Aorta (tissue), 5 donors: ENCODE measurements at places on chromosomes 4 and X. TPM values are rescaled to one million over a fixed set of nuclear protein-coding genes. Genes with fewer than 3 reads are reported as not detected.

- no peaks in the 10 kb centered on the region for H3K27me3 ChIP-seq
- no peak overlapping the region for H3K27ac ChIP-seq
- H3K4me3 ChIP-seq = no peak overlapping the region
- no peak for DNase-seq
- no peaks in the 10 kb centered on the region for H3K36me3 ChIP-seq
- H3K4me1 ChIP-seq = no peaks in the 10 kb centered on the region
These were observed 121.1 kb upstream of the SLC4A4 start for GRCh38 chr4:71217688-71218087.

DNA sequence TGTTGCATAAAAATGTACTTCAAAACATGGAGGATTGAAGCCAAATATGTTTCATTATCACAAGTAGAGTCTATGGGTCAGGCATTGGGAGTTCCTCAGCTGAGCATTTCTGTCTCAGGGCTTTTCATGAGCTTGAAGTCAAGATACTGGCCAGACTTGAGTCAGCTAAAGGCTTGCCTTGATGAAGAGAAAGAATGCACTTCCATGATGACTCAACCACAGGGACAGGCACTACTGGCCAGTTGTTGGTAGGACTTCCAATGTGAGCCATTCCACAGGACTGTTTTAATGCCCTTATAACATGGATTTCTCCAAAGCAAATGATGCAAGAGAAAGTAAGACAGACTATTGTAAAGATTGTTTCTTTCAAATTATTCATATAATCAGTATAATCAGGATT, 895.6 kb downstream of the RAB28 start:
- DNase-seq = no peak
- no peaks in the 10 kb centered on the region for H3K4me1 ChIP-seq
- no peak overlapping the region for H3K4me3 ChIP-seq
- H3K27me3 ChIP-seq = no peaks in the 10 kb centered on the region
- no peak overlapping the region for H3K27ac ChIP-seq

Gene CENPI
- total RNA-seq = 1.3 TPM

GRCh38 chr4:104491481-104492182, 3.1 kb downstream of the CXXC4 start:
- H3K27me3 ChIP-seq = peaks cover 2% of the 10 kb centered on the region
- no peak overlapping the region for H3K27ac ChIP-seq
- DNase-seq = peak; percentile 83
- H3K4me3 ChIP-seq = peak overlapping the region; percentile 75

DNA sequence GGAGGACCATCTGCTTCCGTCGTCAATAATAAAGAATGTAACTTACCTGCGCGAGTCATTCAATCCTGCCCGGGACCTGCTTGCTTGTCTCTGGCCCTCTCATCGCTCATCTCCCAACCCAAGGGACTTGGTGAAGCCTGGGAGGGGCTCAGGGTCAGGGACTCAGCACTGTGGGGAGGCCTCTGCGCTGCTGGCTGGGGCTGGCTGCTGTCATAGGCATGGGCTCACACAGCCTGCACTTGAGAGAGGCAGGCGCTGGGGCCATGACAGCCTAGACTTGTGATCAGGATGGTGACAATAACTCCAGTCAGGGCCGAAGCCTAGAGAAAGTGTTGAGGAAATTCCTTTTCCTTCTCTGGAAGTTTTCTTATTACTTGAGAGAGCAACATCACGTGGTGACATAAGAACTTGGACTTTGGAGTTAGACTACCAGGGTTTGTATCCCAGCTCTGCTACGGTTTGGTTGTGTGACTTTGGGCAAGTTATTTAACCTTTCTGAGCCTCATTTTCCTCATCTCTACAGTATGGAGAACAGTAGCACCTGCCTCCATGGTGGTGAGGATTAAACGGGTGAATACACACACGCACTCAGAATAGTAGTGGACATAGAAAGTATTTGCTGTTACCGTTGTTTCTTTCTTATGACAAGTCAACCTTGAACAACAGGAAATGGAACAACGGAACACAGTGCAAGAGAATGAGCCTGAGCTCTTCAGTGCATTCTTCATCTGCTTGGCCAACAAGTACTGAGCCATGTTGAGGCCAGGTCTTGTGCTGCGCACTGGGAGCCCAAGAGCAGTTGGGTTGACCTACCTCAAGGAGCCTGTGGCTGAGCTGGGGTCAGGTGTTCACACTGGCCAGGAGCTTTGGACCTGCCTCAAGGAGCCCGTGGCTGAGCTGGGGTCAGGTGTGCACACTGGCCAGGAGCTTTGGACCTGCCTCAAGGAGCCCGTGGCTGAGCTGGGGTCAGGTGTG, 60.5 kb downstream of the TBC1D14 start:
- no peaks in the 10 kb centered on the region for H3K4me1 ChIP-seq
- no peak overlapping the region for H3K27ac ChIP-seq
- H3K36me3 ChIP-seq = peaks cover 2% of the 10 kb centered on the region
- no peaks in the 10 kb centered on the region for H3K27me3 ChIP-seq
- H3K4me3 ChIP-seq = no peak overlapping the region
- DNase-seq = no peak

- DNase-seq = no peak
- no peaks in the 10 kb centered on the region for H3K27me3 ChIP-seq
- H3K4me3 ChIP-seq = no peak overlapping the region
- no peaks in the 10 kb centered on the region for H3K4me1 ChIP-seq
- H3K36me3 ChIP-seq = no peaks in the 10 kb centered on the region
These were observed 105.0 kb downstream of the SHROOM3 start for GRCh38 chr4:76539979-76540378.

- no peak overlapping the region for H3K4me3 ChIP-seq
- H3K27ac ChIP-seq = no peak overlapping the region
- no peak for DNase-seq
- H3K4me1 ChIP-seq = no peaks in the 10 kb centered on the region
- no peaks in the 10 kb centered on the region for H3K36me3 ChIP-seq
These were observed 283.7 kb downstream of the AFF2 start for GRCh38 chrX:148784137-148784536.

Gene MAP7D2
- total RNA-seq = 0.36 TPM

DNA sequence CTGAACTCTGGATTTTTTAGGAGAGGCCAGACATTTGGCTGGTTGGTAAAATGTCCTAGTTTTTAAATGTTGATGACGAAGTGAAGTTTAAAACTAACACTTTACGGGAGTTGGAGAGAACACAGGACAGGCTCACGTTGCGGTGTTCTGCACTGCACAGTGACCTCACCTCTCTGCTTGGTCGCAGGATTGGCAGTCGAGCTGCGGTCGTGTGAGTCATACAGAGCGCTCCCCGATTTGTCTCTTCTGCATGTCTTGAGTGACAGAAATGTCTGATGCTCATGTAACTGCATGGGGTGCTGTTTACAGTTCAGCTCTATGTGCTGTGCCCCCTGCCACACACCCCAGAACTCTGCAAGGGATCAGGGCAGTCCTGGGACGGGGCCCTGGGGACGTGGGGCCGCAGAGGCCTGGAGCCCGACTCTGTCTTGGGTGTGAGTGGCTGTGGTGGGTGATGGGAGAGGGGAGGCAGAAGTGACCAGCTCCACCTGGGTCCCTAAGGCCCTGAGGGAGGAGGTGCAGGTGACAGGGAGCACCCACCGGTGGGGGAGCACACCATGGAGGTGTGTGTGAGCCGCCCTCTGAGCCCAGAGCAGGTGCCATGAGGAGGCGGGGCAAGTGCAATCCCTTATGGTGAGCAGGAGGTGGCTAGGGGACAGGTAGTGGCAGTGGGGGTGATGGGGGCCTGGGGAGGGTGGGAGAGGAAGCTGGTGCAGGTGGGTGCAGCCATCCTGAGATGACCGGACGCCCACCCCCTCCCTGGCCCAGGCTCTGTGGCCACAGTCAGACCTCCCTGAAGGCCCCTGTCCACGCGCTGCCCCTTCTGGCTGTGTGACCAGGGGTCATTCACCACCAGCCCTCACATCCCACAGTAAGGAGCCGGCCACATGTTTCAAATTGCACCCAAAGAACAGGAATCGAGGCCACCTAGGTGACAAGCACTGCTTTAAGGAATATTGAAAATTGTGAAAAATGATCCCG, 77.9 kb upstream of the ADRA2C start:
- no peaks in the 10 kb centered on the region for H3K4me1 ChIP-seq
- DNase-seq = peak; percentile 52
- no peaks in the 10 kb centered on the region for H3K27me3 ChIP-seq
- H3K27ac ChIP-seq = no peak overlapping the region
- H3K4me3 ChIP-seq = no peak overlapping the region
- H3K36me3 ChIP-seq = no peaks in the 10 kb centered on the region

DNA sequence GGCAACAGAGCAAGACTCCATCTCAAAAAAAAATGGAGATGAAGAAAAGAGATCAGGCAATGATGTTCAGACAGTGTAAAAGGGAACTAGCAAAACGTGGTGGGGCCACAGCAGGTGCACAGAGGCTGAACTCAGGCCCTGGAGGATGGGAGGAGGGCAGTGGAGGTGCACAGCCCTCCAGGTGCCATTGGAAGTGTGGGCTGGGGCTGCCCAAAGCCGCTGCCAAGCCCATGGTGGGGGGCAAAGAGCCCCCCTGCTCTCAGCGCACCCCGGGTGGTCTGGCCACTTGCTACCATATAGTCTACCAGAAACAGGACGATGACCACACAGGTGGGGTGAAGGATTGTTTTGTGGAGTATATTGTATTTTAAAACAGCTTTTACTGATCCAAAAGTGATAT, 7.1 kb downstream of the TMEM271 start:
- H3K4me1 ChIP-seq = no peaks in the 10 kb centered on the region
- no peak overlapping the region for H3K27ac ChIP-seq
- no peaks in the 10 kb centered on the region for H3K36me3 ChIP-seq

Gene ERCC6L
- 0.13 TPM for total RNA-seq

DNA sequence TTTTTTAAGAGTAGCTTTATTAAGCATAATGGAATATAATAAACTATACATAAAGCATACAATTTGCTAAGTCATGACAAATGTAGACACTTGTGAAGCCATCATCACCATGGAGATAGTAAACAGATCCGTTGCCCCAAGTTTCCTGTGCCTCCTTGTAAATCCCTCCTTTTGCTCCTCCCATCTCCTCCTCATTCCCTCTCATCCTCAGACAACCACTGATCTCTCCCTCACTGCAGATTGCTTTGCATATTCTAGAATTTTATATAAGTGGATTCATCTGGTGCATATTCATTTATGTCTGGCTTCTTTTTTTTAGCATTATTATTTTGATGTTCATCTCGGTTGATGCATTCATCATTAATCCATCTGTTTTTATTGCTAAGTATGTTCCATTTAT, 67.0 kb downstream of the CYTL1 start:
- H3K27ac ChIP-seq = no peak overlapping the region
- no peaks in the 10 kb centered on the region for H3K4me1 ChIP-seq
- H3K36me3 ChIP-seq = no peaks in the 10 kb centered on the region
- no peaks in the 10 kb centered on the region for H3K27me3 ChIP-seq
- no peak for DNase-seq
- no peak overlapping the region for H3K4me3 ChIP-seq

DNA sequence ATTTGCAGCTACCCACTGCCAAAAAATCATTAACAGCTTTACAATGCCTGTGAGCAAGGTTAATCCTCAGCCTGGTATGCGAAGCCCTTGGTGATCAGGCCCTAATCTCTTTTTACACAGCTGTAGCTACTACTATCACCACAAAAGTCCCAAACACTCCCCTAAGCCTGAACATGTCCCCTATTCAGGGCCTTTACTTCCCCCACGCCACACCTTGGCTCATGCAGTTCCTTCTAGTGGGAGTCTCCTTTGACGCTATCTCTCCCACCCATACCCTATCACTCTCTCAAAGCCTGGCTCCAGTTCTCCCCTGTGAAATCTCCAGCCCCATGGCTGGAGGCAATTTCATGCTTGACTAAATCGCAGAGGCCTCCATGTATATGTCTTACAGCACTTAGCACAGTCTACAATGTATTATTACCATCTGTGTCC, 90.6 kb upstream of the CBR4 start:
- H3K4me3 ChIP-seq = no peak overlapping the region
- peak overlapping the region; percentile 61 for H3K27ac ChIP-seq
- DNase-seq = no peak

Gene BRS3
- not detected for total RNA-seq

DNA sequence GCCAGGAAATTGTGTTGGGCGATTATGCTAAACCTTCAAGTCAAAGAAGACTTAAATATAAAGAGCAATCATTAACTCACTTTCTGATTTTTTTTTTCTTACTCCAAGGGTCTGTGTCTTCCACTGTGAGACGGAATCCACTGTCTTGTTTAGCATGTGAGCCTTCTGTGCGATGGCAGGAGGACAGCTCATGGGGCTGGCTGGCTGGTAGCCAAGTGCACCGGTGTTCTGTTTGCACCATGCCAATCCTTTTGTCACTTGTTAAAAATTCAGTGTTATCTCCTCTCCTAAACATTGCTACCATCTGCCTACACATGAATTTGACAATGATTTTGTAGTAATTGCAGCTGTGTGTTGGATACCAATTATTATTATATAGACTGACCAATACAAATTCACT, 1056.3 kb upstream of the IGFBP7 start:
- H3K36me3 ChIP-seq = no peaks in the 10 kb centered on the region
- no peak for DNase-seq
- no peak overlapping the region for H3K27ac ChIP-seq
- H3K4me3 ChIP-seq = no peak overlapping the region
- no peaks in the 10 kb centered on the region for H3K4me1 ChIP-seq

Gene RHOH
- 3.3 TPM for total RNA-seq

DNA sequence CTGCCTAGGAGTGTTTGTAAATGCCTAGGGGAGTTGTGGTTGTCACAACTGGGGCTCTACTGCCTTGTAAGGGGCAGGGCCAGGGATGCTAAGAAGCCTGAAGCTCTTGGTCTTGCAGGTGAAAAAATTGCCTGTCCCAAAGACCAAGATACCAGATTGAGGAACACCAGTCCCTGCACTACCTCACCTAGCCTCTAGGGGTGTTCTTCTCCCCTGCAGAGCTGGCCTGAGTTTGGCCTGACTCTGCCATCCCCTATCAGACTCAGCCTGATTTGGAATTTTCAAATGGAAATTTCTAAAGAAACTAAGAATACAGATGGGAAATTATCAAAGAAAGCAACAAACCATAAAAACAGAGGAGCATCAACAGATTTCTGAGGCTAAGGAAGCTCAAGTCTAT, 90.4 kb downstream of the ZC4H2 start:
- DNase-seq = no peak
- H3K36me3 ChIP-seq = no peaks in the 10 kb centered on the region
- H3K4me1 ChIP-seq = no peaks in the 10 kb centered on the region
- H3K27ac ChIP-seq = no peak overlapping the region

Gene COL4A6
- total RNA-seq = 7.2 TPM

- H3K27ac ChIP-seq = no peak overlapping the region
- H3K4me1 ChIP-seq = no peaks in the 10 kb centered on the region
- no peaks in the 10 kb centered on the region for H3K27me3 ChIP-seq
- H3K36me3 ChIP-seq = no peaks in the 10 kb centered on the region
- no peak overlapping the region for H3K4me3 ChIP-seq
These were observed 20.4 kb upstream of the CYP4V2 start for GRCh38 chr4:186170966-186171365.

Gene TLR2
- total RNA-seq = 55.7 TPM

DNA sequence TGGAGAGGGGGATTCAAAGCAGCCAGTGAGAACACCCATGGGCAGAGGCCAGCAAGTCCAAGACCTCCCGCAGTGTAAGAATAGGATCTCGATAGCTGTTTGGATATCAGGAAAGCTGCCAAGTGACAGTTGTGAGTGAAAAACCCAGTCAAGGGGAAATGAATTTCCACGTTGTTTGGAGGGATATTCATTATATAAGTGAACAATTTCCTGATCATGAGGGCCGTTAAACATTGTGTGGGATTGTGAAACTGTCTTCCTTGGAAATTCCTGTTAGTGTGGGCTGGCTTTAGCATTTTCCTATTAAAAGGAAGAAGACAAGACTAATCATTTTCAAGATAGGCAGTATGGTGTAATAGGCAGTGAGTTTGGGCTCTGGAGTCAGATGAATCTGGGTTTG, 15.0 kb downstream of the CLDN2 start:
- no peaks in the 10 kb centered on the region for H3K36me3 ChIP-seq
- no peaks in the 10 kb centered on the region for H3K4me1 ChIP-seq
- no peak overlapping the region for H3K27ac ChIP-seq
- no peak for DNase-seq
- no peak overlapping the region for H3K4me3 ChIP-seq

Gene SRPK3
- 8.0 TPM for total RNA-seq

Gene HPSE
- total RNA-seq = 5.0 TPM
